Putamen (tissue), 1 donor: ENCODE measurements at places on chromosomes 4 and X.

GRCh38 chr4:132003593-132003992 lies 1145.5 kb upstream of the PCDH10 start:
- DNase-seq, result no peak

DNA sequence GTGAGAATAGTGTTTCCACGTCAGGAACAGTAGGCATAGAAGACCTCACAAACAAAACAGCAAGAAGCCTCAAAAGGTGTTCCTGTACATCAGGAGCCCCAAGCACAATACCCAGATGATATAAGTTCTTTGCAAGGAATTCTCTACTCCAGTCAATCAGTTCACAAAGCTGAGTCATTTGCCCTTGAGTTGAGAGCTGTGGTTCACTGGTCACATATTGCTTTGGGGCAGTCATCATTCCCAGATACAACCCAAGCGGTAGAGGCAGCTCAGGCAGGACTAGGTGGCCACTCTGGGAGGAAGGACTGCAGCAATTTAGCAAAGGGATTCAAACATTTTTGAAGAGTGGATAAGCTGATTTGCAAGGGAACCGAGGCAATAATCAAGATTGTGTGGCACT lies 551.5 kb upstream of the ZFP42 start:
- no peak for DNase-seq

DNA sequence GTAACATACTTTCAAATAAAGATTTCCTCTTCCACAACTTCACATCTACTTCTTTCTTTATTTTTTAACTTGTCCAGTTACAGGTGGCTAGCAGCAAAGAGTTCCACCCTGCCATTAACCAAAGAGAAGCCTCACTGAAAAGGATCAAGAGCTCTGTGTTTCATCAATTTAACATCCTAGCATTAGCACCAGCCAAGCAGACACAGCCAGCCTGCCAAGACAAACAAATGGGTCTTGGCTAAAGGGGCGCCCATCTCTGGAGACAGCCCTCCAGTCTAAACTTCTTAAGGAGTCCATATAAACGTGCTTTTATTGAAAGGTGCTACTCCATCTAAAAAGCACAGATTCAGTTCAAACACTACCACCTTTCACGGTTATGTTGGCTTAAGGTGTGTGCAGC lies 105.3 kb downstream of the ADAMTS3 start:
- no peak for DNase-seq

- peak; percentile 7 for DNase-seq
Observed at GRCh38 chrX:108537005-108537404, 97.4 kb downstream of the COL4A5 start.

DNA sequence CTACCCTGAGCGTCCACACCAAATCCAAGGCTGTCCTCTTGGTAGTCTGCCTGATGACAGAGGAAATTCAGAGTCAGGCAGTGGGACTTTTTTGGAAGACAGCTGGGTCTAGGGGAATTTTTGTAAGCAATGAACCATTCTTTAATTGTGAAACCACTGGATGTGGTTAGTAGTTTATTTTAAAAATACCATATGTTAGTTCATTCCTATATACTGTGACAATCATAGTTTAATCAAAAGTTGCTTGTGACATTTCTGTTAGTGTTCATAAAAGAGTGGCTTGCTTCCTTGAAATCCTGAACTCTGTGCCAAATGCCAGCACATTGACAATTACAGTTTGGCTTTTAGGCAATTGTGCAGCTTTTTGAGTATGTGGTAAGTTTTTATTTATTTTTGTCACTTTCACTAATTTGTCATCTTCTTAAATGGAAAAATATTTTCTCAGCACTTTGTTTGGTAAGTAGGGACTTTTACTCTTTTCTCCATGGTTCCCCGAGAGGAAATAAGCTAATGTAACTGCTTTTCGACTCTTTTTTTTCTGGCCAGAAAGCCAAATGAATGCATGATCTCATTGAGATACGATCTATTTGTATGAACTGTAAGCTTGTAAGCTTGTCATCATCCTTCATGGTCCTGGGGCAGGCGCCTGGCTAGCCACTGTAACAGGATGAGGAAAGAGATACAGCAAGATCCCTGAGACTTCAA lies 72.6 kb upstream of the SLC4A4 start:
- no peak for DNase-seq

GRCh38 chr4:56905796-56906195 lies 1.9 kb upstream of the REST start:
- DNase-seq, result no peak
